ENCODE measurements at places on chromosomes 3 and 15.

GRCh38 chr3:111952866-111953450 is 25.9 kb upstream of the ABHD10 start:
- DNase-seq = no peak

GRCh38 chr3:12420393-12420792 is 63.9 kb upstream of the TSEN2 start:
- DNase-seq = no peak

DNA sequence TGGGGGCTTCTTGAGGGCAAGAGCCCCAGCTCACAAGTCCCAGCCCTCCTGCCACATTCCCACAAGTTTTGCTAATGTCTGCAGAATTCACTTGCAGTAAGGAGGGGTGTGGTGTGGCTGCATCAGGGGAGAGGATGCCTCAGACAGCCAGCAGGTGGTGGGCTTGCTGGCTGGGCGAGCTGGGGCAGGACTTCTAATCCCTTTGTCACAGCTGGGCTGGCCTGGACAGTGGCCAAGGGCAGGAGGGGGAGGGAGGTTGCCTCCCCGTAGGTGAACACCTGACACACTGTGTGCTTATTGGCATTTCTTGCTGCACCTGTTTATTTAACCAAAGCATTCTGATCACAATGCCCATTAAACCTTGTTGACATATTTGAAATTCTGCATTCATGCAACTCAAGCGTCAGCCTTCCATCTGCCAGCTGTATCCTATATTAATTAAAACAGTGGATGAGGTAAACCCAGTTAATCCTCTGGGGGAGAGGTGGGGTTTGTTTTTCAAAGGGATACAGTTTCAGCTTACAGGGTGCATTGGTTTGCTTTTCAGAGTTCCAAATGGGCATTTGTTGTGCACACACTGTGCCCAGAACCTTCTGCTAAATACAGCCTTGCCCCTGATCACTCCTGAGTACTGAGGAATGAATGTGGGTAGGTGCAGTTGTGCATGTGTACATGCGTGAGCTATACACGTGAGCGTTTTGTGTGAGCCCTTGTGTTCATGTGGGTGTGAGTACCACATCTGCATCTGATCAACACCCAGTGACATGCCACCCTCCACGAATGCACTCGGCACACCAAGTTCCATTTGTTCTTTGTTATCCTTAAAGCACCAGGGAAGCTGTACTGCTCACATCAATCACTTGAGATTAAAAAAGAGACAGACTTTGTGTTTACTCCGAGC is 268.7 kb downstream of the XXYLT1 start:
- no peak for DNase-seq

- no peak for DNase-seq
Measured at GRCh38 chr3:56443372-56443771, 24.9 kb downstream of the ERC2 start.

DNA sequence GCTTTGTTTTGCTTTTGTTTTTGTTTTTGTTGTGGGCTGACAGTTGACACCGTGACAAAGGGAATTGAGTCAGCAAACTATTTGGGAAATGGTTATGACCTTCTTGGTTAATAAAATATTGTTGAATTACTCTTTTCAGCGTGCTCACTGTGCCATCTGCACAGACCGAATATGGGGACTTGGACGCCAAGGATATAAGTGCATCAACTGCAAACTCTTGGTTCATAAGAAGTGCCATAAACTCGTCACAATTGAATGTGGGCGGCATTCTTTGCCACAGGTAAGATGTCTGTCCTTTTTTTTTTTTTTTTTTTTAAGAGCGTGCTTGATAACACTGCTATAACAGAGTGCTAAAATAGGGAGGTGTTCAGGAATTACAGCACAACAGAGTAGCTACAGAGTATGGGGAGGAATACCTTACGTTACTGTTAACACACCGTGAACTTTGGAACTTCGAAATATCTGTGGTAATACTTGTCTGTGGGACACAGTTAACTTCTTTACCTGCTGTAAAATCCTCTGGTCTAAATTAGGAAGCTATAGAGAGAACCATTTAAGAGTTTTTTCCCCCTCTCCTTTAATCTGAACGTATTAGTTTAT is 48.2 kb downstream of the PRKCI start:
- no peak for DNase-seq

DNA sequence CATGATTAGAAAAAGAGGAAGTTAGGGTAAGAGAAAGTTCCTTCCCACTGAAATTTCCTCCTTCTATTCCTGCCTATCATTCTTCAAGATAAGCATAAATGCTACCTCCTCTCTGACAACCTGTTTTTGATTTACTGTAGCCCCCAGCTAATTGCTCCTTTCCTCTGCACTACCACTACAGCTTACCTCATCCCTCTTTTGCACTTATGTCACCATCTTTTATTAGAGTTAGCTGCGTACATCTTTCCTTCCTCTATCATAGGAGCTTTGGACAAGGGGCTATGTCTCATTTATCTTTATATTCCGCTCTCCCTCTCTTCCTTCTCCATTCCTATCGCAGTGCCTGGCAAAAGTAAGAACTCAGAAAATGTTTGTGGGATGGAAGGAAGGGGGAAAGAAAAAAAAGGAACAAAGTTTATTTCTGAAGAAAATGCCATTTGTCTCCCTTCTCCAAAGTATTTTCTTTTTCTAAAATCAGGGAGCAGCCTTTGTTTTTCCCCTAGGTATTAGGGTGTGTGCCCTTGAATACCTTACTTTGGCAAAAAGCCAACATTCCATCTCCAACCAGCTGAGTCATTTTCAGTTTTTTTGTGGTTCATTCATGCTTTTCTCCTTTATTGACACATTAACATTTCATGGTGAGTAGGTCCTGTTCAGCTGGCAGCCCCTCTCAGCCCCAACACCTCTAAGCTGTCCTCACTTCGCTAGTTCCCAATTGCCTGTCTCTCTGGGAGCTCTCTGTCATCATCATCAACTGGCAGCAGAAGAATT is 87.6 kb upstream of the SOX2 start:
- DNase-seq = no peak

DNA sequence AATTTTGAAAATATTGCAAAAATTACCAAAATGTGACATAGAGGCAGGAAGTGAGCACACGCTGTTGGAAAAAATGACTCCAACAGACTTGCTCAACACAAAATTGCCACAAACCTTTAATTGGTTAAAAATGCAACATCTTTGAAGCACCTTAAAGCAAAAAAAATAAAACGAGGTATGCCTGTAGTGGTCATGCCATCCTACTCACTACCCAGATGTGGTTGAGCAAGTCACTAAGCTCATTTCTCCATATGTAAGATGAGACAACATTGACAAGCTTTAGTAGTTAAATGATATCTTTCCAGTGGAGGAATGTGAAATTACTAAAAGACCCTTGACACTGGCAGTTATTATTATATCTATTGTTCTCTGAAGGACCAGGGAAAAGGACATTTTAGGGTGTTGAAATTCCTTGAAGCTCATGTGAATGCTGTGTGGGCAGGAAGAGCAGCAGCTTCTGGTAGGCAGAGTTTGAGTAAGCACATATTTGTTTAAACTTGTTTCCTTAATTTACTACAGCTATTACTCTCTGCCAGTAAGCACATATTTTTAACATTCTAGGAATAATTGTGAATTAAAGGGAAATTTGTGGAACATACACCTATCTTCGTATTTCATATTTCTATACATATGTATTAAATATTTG is 131.6 kb upstream of the P2RY1 start:
- no peak for DNase-seq

DNA sequence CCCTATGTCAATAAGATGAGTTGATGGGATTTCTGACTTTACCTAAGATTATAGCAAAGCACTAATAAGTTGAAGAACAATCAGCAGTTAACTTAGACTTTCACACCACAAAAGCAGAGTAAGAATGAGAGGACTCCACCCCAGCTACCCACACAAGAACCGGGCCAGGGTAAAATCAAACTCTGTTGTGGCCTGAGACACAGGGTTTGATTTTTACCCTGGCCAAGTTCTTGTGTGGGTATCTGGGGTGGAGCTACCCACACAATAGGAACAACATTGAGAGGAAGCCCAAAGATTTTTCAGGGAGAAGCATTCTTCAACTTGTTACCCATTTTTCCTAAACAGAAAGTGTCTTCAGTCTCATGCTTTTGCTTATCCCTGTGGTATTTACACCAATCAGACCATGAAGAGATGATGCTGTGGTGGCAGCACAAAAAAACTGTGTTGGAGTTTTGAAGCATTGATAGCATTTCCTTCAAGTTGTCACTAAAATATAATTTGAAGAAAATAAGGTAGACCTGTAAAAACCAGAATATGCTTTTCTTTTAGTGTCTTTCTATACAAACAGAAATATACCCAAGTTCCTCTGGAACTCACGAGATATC is 25.6 kb downstream of the CPOX start:
- no peak for DNase-seq

DNA sequence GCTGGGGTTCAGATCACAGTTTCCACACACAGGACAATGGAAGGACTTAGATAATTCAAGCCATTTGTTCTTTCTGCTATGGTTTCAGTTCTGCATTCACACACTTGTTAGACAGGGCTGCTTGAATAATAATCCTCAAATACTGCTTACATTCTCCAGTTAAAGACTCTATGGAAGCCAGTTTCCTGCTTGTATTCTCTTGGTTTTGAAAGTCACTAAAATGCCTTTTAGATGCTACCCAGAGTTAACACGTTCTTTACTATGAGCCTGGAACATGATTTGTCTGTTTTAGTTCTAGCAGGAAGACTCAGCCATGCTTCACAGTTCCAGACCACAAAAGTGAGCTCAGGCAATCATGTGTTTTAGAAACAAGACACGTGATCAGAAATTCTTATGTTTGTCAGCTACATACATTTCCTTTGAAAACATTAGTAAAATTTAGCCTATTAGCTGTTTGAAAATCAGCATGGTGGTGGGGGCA is 152.4 kb downstream of the LEKR1 start:
- DNase-seq = no peak

- DNase-seq = no peak
Measured at GRCh38 chr3:60188803-60189202, 1062.4 kb downstream of the FHIT start.

GRCh38 chr15:101305820-101306255 is 10.8 kb upstream of the SNRPA1 start:
- DNase-seq = no peak

DNA sequence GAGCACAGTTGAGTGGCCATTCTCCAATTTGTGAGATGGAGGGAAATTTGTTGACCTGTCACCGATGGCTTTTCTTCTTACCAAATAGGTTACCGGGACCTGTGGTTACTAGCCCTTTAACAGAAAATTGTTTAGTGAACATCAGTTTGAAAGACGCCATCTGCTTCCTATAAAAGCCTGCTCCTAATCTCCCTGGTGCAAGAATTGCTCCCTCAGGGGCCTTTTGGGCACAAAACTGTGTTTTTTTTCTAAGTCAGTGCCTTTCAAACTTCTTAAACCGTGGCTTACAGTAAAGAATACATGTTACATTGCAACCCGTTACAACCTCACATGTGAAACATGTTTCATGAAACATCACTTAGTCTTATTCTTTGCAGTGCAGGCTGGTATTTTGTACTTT is 15.0 kb downstream of the CACNA2D3 start:
- DNase-seq = no peak
